Renal cortex interstitium (tissue), 15 donors: ENCODE measurements at places on chromosomes 5 and 9. TPM values are rescaled to one million over a fixed set of nuclear protein-coding genes. Genes with fewer than 3 reads are reported as not detected.

DNA sequence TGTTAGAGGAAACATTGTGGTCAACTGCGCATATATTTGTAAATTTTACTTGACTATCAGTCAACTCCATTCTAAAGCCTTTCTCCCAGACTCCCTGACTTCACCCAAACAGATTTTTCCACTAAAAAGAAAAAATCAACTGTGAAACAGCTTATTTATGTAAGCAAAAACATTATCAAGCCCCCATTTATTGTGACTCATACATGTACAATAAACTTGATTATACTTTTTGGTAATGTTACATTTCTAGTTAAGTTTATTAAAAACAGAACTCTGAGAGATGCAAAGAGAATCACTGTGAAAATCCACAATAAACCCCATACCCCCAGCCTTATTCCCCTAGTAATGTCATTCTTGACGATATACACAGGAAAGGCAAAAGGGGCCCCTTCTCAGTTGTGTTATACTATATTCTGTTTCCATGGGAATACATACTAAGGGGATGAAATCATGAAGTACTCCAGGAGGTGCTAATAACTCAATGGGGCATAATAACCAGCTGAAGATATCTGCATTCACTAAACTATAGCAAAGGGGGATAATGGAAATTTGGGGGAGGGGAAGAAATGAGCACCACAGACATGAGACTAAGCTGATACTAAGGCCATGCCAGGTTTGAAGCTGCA is 616.0 kb downstream of the ACTL7B start:
- DNase-seq, result no peak

- DNase-seq, result no peak
Measured at GRCh38 chr9:117233016-117233415, 181.8 kb downstream of the ASTN2 start.

PCDHB6 gene
- polyA plus RNA-seq, result 3.2 TPM

GRCh38 chr5:107633171-107633901 is 37.4 kb downstream of the EFNA5 start:
- DNase-seq, result no peak

DNA sequence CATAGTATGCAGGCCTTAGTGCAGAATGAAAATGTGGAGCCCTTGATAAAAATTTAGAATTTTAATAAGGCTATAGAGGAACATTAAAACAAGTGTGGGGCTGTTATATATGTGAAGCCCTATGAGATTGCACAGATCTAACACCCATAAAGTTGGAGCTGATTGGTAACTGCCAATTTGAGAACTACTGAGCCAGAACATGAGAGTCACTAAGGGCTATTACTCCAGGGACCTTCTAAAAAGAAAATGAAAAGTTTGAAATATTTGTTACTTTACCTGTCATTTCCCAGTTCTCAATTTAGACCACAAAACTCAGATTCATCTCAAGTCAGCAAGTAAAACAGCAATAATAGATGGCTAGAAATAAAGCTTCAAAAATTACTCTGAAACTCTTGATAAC is 898.6 kb downstream of the TLE1 start:
- no peak for DNase-seq

GAS1 gene
- 56.5 TPM for polyA plus RNA-seq

BAG1 gene
- 85.7 TPM for polyA plus RNA-seq

DNA sequence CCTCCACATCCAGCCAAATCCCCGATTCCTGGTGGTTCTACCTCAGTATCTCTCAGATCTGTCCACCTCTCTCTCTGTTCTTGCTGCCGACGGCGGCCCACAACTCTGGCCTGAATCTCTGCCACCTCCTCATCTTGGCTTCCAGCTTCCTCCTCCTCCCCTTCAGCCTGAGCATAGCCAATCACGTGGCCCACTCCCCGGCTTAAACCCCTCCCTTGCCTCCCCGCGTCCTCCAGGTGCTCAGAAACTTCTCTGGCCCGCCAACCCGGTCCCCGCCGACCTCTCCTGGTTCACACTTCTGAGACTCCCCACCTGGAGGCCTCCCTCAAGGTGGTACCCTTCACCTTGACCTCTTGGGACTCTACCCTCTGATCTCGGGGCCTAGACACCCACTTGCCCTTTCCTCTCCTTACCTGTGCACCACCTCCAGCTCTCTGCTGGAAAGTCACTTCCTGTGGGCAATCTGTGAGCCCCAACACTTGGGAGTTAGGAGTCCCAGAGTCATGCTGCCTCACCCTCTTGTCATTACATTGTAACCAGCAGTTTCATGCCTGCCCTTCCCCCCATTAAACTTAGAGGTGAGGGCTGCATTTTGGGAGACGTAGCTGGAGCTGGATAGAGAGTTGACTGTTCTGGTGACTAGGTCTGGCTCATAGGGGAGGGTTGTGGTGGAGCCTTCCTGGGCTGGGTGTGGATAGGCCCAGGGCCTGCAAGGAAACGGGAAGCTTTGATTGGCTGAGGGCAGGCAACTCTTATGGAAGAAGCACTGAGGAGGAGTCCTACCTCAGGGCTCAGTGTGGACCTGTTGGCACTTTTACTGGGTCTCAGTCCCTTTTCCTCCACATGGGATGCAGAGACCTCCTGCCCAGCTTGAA is 4.5 kb upstream of the SET start:
- DNase-seq, result no peak

CDKN2A gene
- polyA plus RNA-seq, result 0.19 TPM

GRCh38 chr9:129052592-129052991 is 16.2 kb downstream of the MIGA2 start:
- DNase-seq, result no peak

DNA sequence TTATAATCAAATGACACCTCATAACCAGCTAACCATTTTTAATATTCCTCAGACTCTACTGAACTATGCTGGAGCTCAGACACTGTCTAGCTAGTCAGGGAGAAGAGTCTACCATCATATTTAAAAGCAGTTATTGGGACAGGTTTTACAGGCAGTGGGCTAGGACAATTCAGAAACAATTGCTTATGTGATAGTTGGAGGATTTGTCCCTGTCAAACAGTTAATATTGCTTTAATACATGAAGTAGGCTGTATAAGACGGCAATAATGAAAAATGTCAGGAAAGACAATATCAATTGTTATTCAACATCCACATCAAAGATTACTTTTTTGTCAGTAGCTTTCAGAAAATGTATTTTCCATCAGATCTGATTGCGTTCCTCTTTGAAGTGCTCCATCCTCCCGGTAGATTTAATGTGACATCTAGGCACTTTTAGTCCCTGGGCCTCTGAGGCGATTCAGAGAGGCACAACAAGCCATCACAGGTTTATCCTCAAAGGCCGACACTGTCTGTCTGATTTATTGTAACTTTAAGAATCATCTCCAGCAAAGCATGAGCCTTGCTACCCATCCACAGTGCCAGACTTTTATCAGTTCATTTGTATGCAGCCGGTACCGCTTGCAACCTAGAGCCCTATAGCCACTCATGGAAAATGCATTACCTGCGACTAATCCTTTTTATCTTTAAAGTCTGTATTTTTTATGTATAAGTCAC is 152.2 kb downstream of the PSAT1 start:
- DNase-seq, result no peak

- no peak for DNase-seq
Measured at GRCh38 chr9:38096238-38096805, 27.3 kb upstream of the SHB start.

DNA sequence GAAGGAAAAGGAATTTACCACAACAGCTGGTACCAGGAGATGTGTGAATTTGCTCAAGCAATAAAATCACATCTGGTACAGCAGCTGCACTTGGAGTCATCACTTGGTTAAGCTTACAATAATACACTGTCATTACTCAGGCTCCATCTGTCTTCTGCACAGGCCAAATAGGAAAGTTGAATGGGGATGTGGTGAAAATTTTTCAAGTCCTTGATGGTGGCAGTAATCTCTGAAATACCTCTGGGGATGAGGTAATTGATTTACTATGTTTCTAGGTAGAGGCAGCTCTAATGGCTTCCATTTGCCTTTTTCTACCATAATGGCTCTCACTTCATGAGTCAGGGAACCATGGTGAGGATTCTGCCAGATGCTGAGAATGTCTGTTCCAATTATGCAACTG is 206.8 kb upstream of the ATP10B start:
- DNase-seq, result no peak

EGFLAM gene
- polyA plus RNA-seq, result 9.6 TPM

- DNase-seq, result no peak
Measured at GRCh38 chr9:134367791-134368490, 41.7 kb downstream of the RXRA start.

DNA sequence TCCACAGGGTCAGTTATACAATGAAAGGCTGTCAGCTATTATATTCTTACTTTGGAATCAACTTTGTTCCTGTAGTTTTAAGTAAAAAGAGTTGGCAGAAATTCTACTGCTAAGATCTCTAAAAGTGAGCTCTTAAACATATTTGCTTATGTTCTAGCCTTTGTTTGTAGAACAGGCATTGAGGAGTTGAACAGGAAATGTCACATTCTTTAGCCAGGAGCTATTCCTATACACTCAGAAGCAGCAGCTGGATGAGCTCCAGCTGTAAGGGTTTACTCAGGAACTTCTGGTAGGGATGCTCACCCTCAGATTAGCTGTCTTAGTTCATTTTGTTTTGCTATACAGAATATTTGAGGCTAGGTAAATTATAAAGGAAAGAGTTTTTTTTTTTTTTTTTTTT is 22.4 kb upstream of the SPINK14 start:
- DNase-seq, result no peak

DNA sequence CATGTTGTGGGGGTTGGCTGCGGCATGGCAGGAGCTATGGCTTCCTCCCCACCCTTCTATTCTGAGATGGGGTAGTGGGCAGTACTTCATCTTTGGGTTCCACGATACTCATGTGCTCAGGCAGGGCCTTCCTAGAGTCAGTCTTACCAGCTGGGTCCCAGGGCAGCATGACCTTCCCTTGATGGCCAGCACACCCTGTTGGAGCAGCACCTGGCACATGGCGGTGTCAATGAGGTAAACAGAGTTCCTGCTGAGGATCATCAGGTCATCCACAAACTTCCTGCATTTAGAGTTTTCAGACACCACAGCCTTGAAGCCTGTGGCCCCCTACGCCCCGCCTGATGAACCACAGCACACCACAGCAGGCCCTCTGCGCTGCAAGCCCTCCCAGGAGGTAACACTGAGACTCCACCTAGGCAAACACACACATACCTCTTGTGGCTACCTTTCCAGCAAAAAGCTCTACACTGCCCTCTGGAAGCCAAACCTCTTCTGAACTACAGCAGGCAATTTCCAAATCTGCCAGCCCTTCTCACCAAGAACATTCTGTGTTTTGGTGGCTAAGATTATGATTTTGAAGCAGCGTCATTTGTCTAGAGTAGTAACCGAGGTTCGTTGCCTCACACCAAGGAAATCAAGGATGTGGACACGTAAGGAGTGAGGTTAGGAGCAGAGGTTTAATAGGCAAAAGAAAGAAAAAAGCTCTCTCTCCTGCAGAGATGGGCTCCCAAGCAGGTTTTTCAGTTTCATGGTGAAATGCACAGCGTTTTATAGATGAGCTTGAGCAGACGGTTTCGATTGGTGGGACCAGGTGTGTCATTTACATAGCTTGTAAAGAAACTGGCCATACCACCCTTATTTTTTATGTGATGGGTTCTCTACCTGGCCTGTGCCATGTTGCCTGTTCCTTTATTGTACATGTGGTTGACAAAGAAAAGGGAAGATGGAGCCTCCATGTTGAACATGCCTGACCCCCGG is 20.3 kb upstream of the TMEM174 start:
- DNase-seq, result no peak

- DNase-seq, result peak; percentile 82
Measured at GRCh38 chr9:70420441-70421271, 6.2 kb upstream of the KLF9 start.

HAVCR2 gene
- polyA plus RNA-seq, result 11.9 TPM

DNA sequence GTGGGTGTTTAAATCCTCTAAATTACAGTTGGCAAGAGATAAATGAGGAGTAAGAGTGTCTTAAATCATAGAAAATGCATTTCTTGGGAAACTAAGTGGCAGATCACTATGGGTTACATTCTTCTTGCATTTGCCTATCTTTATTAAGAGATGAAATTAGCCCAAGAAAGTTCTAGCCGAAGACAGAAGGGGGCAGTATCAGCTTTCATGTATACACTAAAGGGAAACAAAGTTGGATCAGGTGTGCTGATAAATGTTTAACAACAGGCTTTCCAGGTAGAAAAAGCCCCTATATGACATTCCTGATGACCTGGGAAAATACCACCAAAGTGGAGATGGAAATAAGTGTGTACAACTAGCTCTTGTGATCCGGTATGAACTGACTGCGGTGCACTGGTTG is 81.9 kb upstream of the TLR4 start:
- DNase-seq, result no peak

DNA sequence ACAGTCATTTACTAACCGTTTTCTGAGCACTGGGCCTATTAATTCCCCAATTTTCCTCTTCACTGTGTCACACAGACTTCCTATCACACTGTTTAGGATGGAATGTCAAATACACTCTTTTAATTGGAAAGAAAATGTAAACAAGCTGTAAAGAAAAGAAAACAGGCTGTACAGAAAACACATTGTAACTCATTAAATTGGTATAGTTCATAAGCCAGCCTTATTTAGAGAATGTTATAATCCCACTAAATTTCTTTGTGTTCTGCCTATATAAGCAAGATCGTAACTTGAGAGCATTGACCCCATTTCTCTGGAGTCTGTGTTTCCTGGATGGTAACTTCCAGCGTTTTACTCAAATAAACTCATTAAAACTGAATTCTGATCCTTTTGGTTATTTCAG is 46.5 kb downstream of the TARS1 start:
- no peak for DNase-seq
